Activated CD8-positive, alpha-beta T cell treated with anti-CD3 and anti-CD28 coated beads, Interleukin-2, amount 10 ng/mL, durations not matched to agents 7 days and 5 days (primary cell): ENCODE measurements at places on chromosomes 5 and 9.

DNA sequence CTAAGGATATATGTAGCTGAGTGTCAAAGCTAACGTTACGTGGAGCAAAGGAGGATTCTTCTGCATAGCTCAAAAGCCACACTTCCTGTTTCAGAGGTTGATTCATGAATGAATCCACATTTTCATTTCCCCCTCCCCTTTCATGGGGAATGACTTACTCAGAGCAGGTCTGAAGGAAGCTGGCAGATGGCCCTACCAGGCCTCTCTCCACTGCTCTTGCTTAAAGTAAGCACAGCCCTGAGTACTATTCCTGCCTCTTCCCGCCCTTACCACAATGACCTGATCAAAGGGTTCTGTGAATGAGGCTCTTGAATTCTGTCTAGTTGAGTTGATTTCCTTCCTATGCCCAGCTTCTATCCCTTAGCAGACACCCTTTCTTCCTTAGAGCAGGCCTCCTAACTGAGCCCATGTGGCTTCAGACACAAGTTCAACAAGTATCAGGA is 6.3 kb downstream of the IGIP start:
- peak; percentile 22 for DNase-seq

- no peak for DNase-seq
These were observed 77.5 kb upstream of the SPINK5 start for GRCh38 chr5:147986134-147986757.

- DNase-seq, result no peak
These were observed 68.1 kb upstream of the ERCC6L2 start for GRCh38 chr9:95807326-95807947.

DNA sequence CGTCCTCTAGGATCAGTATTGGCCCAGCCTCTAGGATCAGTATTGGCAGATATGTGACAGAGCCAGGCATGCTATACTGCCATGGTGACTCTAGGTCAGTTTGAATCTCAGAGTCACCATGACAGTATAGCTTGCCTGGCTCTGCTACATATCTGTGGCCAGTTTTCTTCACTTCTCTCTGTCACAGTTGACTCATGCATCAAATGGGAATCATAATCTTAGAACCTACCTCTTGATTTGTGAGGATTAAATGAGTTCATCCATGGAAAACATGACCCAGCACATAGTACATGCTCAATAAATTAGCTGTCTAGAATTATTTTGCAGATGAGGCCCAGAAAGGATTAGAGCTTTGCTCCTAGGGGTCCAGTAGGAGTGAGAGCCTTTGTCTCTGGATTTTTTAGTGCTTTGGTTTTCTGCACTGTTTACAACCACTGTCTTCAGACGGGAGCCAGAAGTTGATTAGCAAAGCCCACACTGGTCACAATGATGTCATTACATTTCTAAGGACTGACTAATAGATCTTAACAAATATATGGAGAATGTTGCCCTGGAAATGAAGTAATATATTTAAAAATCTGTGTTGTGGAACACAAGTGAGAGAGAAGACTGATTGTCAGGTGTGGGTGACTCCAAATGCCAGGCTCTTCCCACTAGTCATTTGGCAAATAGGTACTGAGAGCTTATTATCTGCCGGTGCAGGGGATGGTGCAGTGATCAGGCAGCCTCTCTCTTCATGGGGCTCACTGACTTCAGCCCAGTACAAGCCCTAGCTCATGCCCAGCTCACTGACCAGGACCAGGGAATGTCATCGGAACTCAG is 76.0 kb downstream of the COL15A1 start:
- no peak for DNase-seq

GRCh38 chr5:67379753-67380152 is 183.2 kb upstream of the CD180 start:
- DNase-seq, result no peak

DNA sequence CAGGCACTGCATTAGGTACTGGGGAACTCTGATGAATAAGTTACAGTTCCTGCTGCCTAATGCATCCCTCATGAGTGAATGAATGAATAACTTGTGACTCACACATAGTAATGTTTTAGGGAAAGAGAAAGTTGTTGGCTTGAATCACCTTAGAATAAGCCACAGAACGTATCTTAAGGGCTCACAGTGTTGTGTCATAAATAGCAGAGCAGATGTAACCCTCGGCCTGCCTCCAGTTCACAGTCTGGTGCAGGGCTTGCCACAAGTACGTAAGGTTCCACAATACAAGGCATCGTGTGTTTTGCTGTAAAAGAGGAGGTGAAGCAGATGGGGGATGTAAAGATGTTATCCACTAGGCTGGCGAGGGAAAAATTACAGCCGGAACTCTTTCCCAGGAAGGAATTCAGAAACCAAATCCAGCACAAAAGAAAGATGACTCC is 218.7 kb downstream of the TRPM3 start:
- no peak for DNase-seq
